Tongue (tissue), 3 donors: ENCODE measurements at places on chromosomes 7 and 10. TPM values are rescaled to one million over a fixed set of nuclear protein-coding genes. Genes with fewer than 3 reads are reported as not detected.

DNA sequence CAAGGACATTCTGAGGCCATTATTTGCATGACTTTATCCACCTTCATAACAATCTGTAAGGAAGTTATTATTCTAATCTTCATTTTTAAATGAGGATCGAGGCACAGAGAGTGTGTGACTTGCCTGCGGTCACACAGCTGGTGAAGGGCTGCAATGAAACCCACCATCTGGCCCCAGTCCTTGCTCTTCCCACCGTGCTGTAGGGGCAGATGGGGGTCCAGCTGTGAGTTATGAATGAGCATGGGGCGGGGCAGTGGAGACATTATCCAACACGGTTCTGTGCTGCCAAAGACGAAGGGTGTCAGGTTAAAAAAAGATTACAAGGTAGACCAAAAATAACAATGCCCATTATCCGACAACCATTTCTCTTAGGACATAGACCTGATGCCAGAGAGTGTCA, 417.5 kb upstream of the MGMT start:
- no peak for DNase-seq

Gene CALY
- total RNA-seq = not detected

DNA sequence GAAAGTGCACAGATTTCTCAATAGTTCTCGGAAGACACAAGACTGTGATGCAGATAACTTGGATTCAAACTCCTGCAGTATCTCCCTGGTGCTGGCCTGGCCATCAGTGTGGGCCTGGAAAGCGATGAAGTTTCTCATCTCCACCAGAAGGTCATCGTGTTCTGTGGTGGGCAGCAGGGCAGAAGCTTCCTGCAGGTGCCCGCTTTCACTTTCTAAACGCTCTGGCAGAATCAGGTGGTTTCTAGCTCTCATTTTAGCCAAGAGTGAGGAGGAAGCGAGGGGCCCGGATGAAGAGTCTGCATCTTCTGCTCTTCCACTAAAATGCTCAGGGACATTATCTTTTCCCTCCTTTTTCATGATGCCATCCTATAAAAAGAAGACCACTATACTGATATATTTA, 63.0 kb upstream of the DRGX start:
- no peak for DNase-seq

Gene POMZP3
- total RNA-seq = 1.0 TPM

DNA sequence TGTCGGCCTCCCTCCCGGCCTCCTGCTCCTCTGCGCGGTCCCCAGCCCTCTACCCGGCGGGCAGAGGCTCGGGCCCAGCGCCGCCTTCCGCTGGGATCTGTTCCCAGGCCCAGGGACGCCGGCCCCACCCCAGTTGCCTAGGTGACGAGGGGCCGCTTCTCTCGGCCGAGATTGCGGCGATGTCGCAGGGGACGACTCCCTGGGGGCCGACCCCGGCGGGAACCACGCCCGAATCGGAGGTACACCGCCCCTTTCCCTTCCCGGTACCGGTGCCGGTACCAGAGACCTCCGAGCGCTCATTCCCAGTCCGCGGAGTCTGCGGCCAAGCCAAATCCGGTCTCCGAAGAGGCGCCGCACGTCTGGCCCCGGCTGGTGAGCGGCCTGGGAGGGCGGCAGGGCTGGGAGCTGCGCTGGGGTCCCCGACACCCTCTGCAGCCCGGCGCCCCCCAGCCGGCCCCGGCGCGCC, at the start of gene CABCOCO1:
CABCOCO1 (plus strand) TSS at position 136 of the 466 bp plus-strand sequence; CDS start at position 180, 44 bp downstream.
- DNase-seq = peak; percentile 78

GRCh38 chr10:124659380-124659779, 84.8 kb downstream of the FAM53B start:
- no peak for DNase-seq

DNA sequence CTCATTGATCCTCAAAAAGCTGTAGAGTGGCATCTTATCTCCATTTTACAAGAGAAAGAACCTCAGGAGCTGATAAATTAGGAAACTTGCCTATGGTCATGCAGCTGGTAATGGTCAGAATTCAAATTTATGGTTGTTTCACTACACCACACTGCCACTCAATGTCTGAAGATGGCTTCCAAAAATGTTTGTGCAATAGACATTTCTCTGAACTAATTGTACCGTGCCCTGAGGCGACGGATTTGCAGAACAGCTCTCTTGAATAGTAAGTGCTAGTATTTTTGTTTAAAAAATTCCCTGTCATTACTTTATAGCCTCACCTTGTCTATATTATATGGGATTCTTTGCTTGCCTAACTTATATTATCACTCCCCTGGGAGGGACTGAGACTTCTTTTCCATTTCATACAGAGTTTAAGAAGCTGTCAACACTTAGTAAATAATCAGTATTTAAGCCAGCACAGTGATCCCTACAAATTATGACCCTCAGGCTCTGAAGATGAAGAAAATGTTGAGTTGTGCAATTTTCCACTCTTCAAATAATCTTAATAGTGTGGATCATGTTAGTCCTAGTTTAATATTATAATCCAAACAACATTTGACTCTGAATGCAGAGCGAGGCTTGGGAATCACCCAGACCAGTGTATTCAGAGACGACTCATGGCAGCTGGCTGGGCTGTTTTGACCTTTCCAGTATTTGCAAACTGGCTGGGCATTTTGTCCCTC, 346.6 kb downstream of the PTEN start:
- DNase-seq = peak; percentile 36

DNA sequence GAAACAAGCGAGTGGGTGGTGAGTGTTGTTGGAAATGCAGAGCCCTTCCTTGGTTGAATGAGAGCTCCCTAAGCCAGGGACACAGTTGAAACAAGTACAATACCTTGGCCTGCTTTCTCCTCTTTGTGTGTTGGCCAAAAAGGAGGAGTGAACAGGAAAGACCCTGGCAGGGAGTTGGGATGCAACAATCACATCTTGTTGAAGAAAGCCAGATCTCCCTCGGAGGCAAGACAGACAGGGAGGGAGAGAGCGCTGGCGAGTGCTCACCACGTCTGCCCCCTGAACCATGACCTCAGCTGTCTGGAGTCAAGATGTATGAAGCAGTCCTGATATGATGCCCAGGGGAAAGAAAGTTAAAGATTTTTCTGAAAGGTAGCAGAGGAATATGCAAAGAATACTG, 66.8 kb downstream of the ADAM12 start:
- DNase-seq = peak; percentile 64
